NCI-H510A treated with DMSO at 0.1 percent for 48 hours (cell line): ENCODE measurements at places on chromosomes 16 and 17.

DNA sequence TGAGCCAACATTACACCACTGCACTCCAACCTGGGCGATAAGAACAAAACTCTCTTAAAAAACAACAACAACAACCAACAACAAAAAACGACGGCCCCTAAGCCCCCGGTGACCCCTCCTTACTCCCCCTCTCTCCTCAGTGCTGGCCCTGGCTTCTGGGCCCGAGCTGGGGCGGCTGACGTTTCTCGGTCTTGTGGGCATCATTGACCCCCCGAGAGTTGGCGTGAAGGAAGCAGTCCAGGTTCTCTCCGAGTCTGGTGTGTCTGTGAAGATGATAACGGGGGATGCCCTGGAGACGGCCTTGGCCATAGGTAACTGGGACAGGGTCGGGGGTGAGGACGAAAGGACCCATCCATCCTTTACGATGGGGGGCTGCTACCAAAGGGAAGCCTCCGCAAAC is 52.7 kb downstream of the MEAK7 start:
- DNase-seq = no peak

DNA sequence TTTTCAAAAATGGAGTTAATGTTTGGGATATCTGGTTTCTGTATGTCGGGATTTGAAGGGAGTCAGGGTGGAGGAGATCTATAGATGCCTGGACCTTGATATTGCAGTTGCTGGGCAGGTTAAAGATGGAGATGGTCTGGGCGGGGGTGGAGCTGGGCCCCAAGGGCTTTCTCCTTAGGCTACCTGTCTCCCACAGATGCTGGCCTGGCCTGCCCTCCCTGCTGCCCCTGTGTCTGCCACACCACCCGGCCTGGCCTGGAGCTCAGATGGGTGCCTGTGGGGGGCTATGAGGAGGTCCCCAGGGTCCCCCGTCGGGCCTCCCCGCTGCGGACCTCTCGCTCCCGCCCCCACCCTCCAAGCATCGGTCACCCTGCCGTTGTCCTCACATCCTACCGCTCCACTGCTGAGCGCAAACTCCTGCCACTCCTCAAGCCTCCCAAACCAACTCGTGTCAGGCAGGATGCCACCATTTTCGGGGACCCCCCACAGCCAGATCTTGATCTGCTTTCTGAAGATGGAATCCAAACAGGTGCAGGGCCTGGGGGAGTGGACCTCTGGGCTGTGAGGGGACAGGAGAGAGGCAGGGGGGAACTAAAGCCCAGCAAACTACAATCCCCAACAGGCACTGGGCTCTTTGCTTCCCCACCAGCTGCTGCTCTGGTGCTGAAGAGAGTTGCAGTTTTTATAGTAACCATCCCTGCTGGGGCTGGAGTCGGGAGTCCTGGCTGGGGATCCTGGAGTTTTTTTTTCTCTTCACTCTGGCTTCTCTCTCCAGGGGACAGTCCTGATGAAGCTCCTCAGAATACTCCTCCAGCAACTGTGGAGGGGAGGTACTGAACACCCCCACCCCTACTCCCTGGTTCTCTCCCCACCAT is 2.9 kb downstream of the ARHGEF15 start:
- DNase-seq = no peak

GRCh38 chr16:17605784-17606183 is 135.0 kb upstream of the XYLT1 start:
- DNase-seq = no peak

GRCh38 chr16:55876854-55877253 is 1.7 kb upstream of the CES5A start:
- no peak for DNase-seq

DNA sequence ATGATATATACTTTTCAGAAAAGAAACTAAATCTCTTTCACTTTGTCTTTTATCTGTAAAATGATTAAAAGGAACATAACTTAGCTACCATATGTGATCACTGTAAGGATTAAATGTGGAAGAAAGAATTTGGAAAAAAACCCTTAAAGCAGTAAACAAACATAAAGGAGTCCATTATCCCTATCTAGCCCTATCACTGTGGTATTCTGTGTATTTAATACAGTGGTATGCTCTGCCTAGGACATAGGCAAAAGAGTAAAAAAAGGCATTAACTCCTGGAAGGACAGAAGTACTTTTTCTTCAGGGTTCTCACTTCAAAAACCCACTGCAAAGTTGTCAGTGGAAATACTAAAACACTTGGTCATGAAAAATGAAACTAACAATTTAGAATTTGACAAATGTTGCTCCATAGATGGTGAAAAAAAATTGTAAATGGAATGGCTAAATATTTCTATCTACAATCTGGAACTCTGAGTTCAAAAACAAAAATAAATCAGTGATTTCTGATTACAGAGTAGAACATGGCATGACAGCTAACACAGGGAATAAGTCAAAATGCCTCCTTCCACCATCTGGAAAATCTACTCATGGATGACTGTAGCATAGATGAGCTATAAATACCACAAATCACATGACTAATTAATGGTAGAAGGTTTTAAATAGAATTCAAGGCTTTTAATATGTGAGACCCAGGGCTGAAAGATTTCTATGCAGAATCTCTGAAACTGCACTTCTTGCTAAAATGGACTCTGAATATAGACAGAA is 140.1 kb downstream of the ITFG1 start:
- DNase-seq = no peak

DNA sequence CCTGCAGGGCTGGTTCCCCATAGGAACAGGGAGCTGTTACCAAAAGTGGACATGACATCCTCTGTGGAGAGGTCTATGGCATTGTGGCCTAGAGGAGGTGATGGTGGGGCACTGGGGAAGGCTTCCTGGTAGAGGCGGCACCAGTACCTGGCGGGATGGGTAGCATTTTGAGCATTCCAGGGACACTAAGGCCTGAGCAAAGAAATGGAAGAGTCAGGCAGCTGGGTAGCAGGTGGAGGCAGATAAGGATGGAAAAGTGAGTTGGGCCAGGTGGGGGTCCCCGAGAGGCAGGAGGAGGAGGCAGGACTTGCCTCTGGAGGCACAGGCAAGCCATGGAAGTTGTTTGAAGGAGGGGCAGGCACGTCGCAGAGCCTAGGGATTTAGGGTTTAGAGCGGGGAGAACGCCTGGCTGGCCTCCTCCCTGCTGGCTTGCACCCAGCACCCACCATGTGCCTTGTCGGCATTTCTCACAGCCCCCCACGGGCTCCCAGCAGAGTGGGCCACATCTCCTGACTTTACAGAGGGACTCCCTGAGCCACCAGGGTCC is 5.1 kb upstream of the ADCY7 start:
- no peak for DNase-seq

DNA sequence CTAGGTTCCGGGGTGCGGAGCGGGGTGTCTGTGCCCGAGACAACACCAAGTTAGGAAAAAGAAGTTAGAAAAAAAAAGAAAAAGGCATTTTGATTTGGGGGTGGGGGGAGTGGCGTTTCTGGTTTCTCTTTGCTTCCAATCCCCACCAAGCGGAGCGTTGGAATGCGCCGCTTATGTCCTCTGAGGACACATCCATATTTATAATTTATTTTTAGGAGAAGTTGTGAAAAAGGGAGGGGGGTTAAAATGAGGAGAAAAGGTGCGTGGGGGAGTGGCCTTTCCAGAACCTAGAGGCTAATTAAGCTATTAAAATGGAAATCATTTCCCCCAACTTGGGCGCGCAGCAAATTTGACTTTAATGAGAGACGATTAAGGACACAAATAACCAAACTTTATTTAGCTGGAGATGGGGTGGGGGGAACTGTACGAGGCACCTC is 232.1 kb downstream of the MRTFB start:
- no peak for DNase-seq

DNA sequence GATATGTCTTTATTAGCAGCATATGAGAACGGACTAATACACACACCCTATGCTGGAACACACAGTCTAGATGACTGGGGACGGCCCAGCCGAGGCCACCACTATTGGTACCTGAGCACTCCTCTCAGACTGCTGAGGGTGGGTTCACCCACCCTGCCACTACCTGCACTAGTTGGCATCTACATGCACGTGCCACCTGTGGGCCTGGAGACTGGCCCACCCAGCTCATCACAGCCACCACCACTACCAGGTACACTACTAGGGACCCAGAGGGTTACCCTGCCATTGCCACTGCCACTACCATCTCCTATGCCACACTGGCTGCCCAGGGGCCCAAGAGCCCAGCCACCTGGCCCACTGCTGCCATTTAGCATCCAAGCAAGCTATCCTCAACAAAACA is 32.5 kb downstream of the MEAK7 start:
- no peak for DNase-seq

DNA sequence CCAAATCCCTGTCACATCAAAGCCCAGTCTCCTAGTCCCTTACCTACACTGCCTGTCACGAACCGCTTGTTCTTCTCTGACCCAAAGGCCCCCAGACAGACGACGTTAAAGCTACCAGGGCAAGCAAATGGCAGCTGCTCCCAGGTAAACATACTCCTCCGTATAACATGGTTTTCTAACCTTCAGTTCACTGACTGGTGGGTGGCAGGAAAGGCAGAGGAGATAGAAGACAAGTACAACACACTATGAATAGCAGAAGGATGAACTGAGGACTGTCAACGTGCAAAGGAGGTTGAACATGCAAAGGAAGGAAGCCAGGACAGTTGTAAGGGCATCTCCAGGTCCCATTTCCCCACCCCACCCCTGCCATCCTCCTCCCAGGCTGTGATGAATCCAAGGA is 449.8 kb downstream of the SHISA9 start:
- DNase-seq = peak; percentile 8

DNA sequence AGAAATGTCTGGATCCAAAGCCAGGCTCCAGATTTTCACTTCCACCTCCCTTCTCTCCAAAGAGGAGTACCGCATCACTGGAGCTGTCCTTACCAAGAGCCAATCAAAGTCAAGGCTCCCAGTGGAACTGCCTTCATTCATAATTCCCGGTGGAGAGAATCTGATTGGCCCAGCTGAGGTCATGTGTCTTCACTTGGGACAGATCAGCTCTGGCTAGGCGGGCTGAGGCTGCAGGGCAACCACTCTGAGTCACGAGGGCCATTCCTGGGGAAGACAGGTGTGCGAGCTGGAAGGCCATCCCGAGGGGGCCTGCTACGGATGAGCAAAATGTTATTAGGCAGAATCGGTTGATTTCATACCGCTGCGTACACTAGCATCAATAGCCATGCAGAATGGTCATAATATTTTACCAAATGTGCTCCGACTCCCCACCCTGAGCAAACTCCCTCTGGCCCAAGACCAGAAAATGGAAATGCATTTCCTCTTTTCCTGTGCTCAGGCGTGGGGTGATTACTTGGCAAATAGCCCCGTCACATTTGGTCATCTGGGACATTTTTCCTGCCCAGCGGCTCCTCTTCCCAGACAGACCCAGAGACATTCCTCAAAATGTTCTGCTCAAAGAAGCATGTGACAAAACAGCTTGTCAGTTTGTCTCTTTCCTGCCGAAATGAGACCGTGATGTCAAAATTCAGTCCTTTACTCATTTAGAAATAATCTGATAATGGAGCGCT is 111.1 kb downstream of the AIPL1 start:
- no peak for DNase-seq

- peak; percentile 65 for DNase-seq
These were observed 64.2 kb upstream of the KIFC3 start for GRCh38 chr16:57866529-57866918.

DNA sequence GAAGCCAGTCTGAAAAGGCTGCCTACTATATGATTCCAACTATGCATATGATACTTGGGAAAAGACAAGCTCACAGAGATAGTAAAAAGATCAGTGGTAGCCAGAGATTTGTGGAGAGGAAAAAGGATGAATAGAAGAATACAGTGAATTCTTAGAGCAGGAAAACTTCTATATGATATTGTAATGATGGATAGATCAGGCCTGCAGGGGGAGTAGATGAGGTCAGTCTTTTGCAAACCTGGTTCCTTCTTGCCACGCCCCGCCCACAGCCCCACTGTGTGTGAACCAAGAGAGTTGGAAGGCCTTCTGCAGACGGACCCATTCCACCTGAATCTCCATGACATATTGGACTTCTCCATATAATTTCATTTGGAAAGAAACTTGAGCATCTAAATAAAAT is 761 bp upstream of the CCL8 start:
- DNase-seq = no peak

- no peak for DNase-seq
These were observed 124.1 kb downstream of the CMIP start for GRCh38 chr16:81568749-81569087.

- DNase-seq = peak; percentile 77
These were observed 12.8 kb downstream of the PIMREG start for GRCh38 chr17:6456914-6457687.

DNA sequence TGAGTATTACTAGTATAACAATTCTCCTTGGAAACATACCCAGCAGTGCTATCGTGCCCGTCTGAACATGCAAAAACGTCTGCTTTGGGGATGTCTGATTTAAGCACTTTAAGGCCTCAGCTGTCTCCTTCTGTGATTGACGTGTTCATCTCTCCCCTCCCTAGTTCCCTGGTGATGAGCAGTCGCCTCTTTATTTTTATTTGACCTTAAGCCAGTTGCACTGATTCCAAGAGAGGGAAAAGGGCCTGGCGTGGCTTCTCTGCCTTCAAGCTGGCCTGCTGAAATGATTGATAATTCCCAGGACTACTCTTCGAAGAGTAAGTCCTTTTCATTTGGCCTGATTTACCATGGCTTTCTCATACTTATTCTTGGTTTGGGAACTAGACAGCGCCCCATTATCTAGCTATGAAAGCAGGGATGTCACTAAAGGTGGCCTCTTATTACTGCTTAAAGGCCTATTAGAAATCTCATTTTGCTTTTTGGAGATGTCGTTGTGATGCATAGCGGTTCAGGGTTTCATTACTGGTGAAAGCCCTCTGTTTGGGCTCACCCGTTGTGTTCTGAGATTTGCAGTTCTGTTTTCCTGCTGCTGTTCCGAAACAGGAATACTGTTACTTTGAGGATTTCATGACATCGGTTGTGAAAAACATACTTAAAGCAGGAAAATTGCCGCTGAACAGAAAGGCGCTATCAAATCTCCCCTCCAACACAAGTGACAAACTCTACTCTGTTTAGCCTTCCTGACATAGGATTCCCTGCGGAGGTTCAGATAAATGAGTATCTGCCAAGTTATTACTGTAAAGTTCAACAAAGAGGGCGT is 65.5 kb downstream of the IQCK start:
- no peak for DNase-seq

GRCh38 chr17:17156107-17156506 is 50.0 kb downstream of the PLD6 start:
- DNase-seq = no peak

- DNase-seq = no peak
These were observed 30.5 kb downstream of the CDH1 start for GRCh38 chr16:68767581-68767980.

- peak; percentile 12 for DNase-seq
These were observed 46.5 kb upstream of the CPNE2 start for GRCh38 chr16:57045694-57046381.

GRCh38 chr16:75584108-75584507 is 17.9 kb downstream of the GABARAPL2 start:
- no peak for DNase-seq

DNA sequence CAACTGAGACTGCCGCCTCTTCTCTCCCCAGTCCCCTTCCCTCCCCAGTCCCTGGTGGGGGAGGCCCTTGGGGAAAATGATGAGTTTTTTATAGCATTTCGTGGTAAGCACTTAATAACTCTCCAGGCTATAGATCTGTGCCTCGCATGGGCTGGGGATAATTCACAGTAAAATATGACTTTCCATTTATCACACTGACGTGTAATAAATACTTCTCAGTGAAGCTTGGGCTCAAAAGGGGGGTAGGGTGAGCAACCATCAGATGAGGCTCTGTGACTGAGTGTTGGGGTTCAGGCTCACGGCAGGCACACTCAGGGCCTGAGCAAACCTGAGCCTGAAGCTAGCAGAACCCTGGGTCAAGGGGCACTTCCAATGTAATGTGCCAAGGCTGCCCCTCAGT is 101.6 kb downstream of the CCT6B start:
- no peak for DNase-seq

GRCh38 chr16:73054813-73055482 is 7.0 kb upstream of the ZFHX3 start:
- DNase-seq = peak; percentile 65
